ENCODE measurements at places on chromosomes 7 and 10.

DNA sequence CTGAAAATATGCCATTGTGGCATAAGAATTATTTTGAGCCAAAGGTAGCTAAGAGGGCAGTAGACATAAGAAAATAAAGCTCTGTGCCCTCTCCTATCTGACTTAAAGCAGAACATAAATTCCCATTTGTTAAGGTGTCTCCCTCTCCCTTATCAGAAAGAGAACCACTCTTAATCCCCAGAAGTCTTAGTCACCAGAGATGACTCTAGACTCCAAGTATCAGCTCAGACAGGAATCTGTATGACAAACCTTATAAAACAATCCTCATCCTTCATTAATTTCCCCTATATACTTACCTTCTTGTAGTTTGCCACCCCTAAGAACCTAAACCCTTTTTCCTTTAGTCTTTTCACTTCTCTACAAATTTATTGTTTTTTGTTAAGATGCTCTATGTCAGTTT, 21.8 kb upstream of the PIP4K2A start:
- DNase-seq, result no peak

- DNase-seq, result no peak
Observed at GRCh38 chr10:113992471-113993011, 51.1 kb upstream of the ADRB1 start.

- DNase-seq, result peak; percentile 24
Observed at GRCh38 chr7:157010588-157011332, at the start of gene MNX1. MNX1 (minus strand) TSS chr7:157010663; CDS start chr7:157010350, 313 bp downstream.

GRCh38 chr10:133294189-133294588, 14.5 kb downstream of the TUBGCP2 start:
- DNase-seq, result no peak

Data from activated CD8-positive, alpha-beta memory T cell treated with anti-CD3 and anti-CD28 coated beads for 1 hour (primary cell).